ENCODE measurements at places on chromosomes 13 and 19.

DNA sequence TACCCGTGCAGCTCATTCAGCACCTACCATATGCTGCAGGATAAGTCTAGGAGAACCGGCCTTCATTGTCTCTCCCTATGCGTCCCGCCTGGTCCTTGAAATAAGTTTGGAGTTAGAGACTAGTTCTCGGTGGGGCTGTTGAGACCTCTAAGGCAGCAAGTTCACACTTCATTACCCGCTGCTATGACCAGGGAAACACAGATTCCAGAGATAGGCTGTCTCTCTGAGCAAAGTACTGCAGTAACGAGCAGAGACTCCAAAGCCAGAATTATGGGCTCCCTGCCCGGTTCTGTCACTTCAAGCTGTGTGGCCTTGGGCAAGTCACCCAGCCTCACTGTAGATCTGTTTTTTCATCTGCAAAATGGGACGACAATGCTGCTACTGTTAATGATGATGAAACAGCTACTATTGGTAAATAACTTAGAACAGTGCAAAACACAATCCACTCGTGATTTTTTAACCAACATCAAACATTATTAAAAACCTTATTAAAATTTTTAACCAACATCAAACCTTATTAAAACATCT lies 184.1 kb downstream of the USP12 start:
- DNase-seq = no peak

DNA sequence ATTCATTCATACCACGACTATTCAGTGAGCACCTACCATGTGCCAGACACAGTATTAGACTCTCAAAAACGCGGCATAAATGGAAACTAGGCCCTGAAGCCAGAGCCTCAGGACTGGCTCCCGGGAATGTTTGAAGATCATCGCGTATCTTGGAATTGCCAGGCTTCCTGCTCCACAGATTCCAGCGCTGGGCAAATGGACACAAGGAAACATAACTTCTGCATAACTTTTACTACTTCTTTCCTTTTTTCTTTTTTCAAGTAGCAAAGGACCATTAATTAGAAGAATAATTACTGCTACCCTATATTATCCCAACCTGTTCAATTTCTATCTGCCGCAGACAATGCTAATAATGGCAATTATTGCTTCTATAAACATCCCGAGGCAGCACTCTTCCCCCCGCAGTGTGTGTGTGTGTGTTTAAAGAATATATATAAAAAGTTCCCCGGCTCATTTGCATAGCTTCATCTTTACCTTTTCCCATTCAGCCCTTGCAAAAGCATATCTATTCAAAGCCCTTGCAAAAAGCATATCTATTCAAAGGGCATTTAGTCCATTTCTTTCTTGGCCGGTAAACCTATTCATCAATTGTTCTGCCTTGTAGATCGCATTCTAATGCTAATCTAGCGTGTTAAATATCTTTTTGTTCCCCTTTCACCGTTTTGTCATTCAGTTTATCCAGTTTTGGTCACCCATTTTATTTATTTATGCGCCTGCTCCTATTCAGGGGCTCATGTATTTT lies 6.1 kb downstream of the SOX21 start:
- DNase-seq = no peak

DNA sequence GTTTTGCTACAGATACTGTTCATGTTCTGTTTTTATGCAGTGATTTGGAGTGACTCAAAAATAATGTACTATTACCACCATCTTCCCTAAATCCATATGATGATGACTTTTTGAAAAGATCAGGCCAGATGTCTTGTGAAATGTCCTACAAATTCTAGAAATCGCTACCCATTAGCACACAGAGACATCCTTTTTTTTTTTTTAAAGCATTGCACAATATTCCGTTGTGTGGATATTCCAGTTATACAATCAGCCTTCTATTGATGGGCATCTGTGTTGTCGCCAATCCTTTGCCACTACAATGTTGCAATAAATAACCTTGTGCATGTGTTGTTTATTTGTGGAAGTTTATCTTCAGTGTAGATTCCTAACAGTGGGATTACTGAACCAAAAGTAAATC lies 24.5 kb downstream of the ZDHHC20 start:
- no peak for DNase-seq

DNA sequence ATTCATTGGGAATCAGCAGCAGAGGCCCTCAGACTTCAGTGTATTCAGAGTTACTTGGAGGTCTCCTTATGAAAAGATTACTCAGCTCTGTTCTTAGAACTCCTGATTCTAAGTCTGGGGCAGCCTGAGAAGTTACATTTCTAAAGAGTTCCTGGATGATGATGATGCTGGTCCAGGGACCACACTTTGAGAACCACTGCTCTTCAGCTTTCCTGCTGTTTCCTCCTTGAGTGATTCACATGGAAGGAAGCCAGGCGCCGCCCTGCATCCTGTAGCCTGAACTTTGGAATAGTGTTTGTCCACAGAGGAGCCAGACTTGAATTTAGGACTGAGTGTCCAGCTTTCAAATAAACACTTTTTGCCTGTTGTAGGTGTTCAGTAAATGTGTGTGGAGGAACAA lies 2.9 kb downstream of the CEBPG start:
- no peak for DNase-seq

GRCh38 chr19:13289295-13289694 lies 139.1 kb downstream of the IER2 start:
- no peak for DNase-seq

- DNase-seq = no peak
Measured at GRCh38 chr13:94902722-94903407, 190.5 kb upstream of the SOX21 start.

GRCh38 chr13:112655913-112656312 lies 33.9 kb upstream of the ATP11A start:
- no peak for DNase-seq
